ENCODE measurements at places on chromosomes 11 and 22.

DNA sequence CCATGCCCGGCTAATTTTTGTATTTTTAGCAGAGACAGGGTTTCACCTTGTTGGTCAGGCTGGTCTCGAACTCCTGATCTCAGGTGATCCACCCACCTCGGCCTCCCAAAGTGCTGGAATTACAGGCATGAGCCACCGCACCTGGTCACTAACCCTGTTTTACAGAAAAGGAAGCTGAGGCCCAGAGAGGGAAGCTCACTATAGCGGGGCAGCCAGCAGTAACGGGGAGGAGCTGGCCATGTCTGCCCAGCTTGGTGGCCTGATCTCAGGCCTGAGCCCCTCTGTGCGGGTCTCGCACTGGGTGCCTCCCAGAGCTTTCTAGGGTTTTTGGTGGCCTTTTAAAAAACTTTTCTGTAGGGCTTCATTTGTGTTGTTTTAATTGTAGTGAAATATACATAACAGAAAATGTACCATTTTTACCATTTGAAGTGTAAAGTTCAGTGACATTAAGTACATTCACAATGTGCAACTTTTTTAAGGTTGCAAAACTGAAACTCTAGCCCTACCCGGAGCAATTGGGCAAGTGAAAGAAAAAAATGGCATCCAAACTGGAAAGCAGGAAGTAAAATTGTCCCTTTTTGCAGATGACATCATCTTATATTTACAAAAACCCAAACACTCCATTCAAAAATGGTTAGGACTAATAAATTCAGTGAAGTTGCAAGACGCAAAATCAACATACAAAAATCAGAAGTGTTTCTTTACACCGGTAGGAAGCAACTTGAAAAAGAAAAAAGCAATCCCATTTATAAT is 14.5 kb upstream of the CYTH4 start:
- no peak for DNase-seq

- DNase-seq, result no peak
Observed at GRCh38 chr11:70415642-70416395, 17.5 kb downstream of the CTTN start.

DNA sequence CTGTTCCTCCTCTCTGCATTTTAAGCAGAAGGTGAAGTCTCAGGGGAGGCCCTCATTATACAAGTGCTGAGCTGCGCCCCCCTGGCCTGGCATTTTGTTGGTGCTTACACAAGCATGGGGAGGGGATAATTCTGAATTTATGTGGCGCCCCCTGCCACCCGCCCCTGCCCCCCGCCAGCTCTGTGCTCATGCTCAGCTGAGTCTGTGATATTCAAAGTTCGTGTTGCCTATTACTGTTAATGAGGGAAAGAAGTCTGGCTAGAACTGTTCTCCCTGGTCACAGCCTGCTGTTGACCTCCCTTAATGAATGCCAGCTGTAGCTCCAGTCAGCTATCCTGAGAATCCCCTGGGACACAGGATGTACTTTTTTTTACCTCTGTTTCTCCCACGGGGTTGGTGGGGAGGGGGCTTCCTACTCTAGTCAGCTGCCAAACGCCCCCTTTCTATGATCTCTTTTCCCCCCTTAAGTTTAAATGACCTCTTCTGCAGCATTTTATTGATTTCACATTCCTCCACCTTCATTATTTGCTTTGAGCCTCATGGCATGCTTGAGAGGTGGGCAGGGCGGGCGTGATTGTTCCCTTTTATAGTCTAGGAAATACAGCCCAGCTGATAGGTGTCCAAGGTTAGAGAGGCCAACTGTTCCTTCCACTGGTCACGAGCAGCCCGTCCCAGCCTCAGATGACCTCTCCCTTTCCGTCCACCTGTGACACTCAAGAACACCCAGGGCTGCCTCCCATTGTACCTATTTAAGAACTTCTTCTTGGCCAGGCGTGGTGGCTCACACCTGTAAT is 12.2 kb downstream of the USP2 start:
- no peak for DNase-seq

GRCh38 chr11:112459001-112459400 is 198.3 kb upstream of the PLET1 start:
- DNase-seq, result no peak

GRCh38 chr22:17549655-17550054 is 13.6 kb upstream of the SLC25A18 start:
- no peak for DNase-seq

DNA sequence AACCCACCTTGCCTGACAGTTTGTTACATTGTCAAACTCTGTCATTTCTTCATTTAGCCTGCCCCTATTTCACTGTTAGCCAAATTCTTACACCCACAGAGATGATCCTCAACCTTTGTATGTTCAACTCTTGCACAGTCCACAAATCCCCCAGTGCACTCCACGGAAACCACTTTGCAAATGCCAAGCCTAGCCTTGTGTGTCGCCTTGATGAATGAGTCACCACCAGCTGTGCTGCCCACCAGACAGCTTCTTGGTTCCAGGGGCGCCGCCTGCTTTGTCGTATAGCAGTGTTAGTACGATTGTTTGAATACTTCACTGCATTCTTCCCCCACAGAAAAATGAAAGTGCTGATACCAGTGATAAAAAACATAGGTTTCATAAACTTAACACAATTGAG is 686.3 kb downstream of the NTM start:
- DNase-seq, result peak; percentile 97

- DNase-seq, result no peak
Observed at GRCh38 chr11:15309296-15309695, 194.6 kb downstream of the INSC start.

DNA sequence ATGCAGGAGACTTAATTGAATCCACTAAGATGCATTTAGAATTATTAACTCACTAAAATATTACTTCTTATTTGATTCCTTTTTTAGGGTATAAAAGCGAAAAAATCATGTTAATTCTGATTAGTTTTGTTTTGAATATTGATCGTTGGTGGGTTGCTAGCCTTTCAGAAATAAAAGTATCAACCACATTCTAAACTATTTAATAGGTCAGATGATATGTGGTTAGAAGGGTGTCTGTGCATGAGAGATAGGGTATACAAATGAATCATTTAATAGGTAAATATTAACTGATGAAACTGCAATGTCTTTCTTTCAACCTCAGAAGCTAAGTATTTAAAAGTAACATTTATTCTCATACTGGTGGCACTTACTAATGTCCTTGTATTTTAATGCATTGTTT is 515.1 kb downstream of the CNTN5 start:
- no peak for DNase-seq

GRCh38 chr11:128745311-128746136 is 51.7 kb downstream of the FLI1 start:
- DNase-seq, result no peak

- no peak for DNase-seq
Observed at GRCh38 chr22:26374391-26375026, 54.6 kb upstream of the ASPHD2 start.

GRCh38 chr11:59145534-59145933 is 2.9 kb downstream of the FAM111A start:
- DNase-seq, result no peak

- DNase-seq, result no peak
Observed at GRCh38 chr22:22022255-22022840, 39.8 kb upstream of the TOP3B start.

DNA sequence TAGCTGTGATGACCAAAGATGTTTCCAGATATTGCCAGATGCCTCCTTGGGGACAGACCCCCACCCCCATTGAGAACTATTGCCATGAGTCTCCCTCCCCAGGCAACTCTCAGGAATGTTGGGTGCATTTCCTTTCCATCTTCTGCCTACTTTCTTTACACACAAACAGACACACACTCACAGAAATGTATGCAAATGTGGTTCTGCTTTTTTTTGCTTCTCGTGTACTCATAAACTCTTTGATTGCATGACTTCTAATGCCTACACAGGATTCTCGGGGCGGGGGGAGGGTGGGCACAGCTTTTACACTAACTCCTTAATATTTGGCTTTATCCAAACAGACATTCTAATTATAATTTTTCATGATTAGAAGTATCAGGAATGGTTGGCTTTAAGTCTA is 53.3 kb upstream of the SUSD2 start:
- no peak for DNase-seq

DNA sequence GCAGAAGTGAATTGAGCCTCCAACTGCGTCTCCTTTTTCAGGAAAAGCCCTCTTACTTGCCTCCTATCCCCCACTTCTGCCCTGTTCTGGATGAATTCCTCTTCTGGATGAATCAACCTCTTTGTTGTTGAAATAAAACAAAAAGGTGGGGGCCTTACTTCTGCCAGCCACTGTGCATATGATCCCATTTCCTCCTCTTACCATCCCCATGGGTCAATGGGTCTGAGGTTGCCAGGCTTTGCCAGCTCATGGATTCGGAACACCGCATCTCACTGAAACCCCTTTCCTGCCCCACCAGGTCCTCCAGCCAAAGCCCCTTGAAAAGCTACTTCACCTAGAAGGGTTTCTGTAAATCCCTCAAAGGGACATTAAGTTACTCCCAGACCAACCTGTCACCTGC is 3.7 kb upstream of the CHST1 start:
- DNase-seq, result no peak

DNA sequence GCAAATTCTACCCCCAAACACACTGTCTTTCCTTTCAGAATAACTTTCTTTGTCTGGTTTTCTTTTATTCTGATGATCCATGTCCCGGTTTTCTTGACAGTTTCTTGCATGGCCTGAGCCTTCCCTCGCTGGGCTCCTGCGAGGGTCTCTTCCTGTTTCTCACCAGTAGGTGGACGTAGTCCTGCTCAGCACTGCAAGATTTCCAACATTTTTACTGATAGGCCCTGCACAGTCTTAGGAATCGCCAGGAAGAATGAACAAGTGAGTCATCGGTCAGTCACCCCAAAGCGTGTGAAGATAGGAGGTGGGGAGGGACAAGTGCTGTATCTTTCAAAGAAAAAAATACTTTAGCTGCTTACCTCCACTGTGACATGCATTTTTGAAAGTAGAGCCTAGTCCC is 16.9 kb upstream of the KIRREL3 start:
- no peak for DNase-seq

GRCh38 chr11:130431331-130431773 is 2.9 kb upstream of the ADAMTS8 start:
- DNase-seq, result no peak

GRCh38 chr11:103608566-103608965 is 427.9 kb upstream of the DDI1 start:
- DNase-seq, result no peak

DNA sequence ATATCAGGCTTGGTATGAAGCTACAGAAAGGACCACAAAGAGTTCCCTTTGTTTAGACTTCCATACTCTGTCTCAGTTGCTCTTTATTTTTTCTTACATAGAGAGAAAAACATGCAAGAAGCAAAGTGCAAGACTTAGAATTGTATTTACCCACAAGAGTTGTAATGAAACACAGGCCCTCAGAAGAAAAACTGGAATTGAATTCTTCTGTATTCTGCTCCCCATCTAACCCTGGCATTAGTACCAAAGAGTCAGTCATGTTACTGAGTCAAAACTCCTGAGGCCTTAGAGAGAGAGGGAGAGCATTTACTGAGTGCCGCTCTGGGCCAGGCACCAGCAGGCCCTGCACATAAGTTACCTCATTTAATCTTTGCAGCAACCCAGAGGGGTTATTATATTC is 43.9 kb upstream of the DLAT start:
- no peak for DNase-seq

DNA sequence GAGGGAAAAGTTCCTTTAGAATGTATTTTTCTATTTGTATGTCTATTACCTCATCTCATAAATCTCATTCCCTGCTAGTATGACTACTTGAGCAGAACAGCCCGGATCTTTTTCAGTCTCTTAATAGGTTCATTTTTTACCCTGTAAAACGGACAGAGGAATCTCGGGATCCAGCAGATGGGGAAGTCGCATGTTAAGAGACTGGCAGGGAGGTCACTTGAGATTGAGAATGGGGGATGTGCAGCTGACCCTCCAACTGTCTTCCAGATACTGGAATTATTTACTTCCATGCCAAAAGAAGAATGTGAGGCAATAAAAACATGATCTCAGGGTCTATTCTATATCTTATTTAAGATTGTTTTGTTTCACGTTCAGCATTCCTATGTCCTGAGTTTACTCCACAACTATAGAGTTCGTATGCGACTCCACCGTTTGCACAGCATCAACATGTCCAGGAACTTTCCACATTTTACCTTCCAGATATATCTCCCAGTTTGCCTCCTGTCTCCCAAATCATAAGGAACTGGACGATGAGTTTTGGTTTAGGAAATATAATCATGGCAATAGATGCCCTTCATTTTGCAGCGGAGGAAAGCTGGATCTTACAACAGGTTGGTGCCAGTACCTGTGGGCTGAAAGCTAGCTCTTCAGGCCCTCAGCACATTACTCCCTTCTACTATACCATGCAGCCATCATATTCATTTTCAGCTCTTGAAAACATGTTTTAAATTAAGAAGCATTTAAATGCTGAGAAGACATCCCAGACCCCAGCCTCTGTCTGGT is 181.5 kb downstream of the MAML2 start:
- no peak for DNase-seq

- DNase-seq, result no peak
Observed at GRCh38 chr11:104064034-104064630, 27.7 kb downstream of the DDI1 start.

- no peak for DNase-seq
Observed at GRCh38 chr11:78763664-78764063, 189.0 kb upstream of the NARS2 start.

DNA sequence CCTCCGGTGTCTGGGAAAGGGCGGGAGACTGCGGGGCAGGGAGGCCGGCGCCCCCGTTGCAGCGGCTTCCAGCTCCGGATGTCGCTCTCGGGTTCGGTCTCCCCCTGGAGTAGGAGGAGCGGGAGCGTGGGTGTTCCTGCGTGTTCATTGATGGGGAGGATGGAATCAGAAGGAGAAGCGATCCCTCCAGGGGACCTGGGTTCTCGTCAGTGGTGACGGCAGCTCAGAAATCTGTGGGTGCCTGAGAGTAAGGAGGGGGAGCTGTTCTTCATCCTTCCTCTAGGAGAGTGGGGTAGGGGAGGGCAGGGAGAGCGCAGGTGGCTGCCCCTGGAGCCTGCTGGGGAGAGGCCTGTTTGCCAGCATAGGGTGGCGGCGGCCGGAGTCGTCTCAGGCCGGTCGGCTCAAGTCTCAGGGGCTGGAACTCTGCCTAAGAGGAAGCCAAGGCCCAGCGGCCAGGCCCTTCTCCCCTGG is 1.1 kb downstream of the UBASH3B start:
- no peak for DNase-seq

- DNase-seq, result no peak
Observed at GRCh38 chr11:1305501-1306056, 3.9 kb downstream of the TOLLIP start.

GRCh38 chr11:96049426-96049825 is 125.5 kb upstream of the MTMR2 start:
- no peak for DNase-seq

All from HS-27A (cell line).